ENCODE measurements at places on chromosomes 1 and 21.

- peak; percentile 36 for DNase-seq
Observed at GRCh38 chr1:26530895-26531598, 1.5 kb downstream of the RPS6KA1 start.

DNA sequence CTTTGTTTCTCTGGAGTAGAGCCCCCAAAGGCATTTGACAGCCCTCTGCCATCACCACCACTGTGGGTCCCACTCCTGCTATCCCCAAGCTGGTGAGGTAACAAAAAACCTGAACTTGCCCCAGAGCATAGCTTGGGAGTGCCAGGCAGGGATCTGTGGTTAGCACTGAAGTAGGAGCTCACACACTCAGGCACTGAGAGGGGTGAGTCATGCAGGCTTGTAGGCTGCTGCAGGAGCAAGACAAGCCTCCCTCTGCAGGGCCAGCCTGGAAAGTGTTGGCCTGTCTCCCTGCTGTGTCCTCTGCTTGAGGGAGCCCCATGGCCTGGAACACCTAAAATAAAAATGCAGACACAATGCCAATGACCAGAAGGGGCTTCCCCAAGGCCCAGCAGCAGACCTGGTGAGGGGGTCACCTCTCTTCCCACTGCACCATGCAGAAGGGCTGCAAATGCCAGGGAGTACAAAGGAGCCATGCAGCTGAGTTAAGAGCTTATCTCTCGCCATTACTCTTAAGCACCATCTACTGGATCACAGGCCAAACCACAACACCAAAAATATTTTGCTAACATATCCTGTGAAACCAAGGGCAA lies 108.9 kb upstream of the POGK start:
- no peak for DNase-seq

DNA sequence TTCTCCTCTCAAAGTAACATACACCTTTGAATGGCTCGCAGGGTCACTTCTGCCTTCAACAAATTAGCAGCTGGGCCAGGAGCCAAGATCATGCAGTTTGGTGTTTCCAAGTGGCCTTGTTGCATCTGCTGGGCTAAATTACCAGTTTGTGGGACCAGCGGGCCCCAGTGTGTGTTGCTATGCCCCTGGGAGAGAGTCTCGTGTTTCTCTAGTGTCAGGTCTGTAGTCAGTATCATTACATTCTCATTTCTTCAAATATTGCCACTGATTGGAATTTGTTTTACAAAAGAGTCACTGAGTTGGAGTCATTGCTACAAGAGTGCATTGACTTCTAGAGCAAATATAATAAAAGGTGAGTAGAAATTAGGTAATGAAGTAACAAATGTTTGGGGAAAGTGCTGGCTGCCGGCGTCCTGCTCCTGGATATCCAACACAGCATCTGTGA lies 35.5 kb downstream of the RHOU start:
- DNase-seq: no peak

DNA sequence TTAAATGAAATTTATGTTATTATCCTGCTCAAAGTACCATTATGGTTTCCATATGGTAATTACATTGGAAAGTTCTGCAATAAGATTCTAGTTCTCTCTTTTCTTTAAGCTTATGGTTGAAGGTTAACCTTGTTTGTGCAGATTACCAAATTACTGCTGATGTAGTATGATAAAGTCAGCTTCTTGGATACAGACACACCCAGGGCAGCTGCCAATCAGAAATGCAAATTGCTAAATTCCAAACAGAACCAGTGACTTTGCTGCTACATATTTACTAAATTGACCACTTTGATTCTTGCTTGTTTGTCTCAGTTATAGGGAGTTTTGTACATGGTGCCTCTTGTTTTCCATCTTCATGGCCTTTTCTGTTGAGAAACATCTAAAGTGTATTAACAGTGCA lies 26.5 kb downstream of the GNAT2 start:
- DNase-seq: no peak

GRCh38 chr1:38018864-38019343 lies 6.4 kb downstream of the UTP11 start:
- no peak for DNase-seq

DNA sequence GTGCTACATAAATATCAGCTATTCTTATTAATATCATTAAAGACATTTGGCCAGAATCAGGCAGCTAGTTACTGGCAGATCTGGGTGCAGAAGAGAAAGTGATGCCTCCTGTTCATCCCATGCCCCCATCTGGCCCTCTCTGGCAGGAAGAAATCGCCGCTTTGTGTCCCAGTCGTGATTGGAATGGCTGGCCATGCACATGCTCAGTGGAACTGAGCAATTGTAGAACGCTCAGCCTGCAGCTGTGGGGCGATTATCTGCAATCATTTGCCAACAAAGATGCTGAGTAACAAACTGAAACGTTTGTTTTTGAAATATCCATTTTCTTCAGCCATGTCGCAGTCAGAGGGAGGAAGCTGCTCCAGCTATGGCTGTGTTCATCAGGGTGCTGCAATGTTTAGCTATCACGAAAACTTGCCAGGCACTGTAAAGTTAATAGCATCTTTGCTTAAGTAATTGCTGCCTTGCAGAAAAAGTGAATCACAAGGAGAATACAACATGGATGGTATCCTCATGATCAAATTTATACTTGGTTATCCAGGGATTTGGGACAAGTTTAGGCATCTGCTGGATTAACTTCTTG lies 36.5 kb downstream of the NGF start:
- DNase-seq: no peak

GRCh38 chr1:76827066-76827465 lies 40.2 kb upstream of the ST6GALNAC5 start:
- no peak for DNase-seq

- no peak for DNase-seq
Observed at GRCh38 chr1:145987926-145988325, 8.5 kb downstream of the TXNIP start.

DNA sequence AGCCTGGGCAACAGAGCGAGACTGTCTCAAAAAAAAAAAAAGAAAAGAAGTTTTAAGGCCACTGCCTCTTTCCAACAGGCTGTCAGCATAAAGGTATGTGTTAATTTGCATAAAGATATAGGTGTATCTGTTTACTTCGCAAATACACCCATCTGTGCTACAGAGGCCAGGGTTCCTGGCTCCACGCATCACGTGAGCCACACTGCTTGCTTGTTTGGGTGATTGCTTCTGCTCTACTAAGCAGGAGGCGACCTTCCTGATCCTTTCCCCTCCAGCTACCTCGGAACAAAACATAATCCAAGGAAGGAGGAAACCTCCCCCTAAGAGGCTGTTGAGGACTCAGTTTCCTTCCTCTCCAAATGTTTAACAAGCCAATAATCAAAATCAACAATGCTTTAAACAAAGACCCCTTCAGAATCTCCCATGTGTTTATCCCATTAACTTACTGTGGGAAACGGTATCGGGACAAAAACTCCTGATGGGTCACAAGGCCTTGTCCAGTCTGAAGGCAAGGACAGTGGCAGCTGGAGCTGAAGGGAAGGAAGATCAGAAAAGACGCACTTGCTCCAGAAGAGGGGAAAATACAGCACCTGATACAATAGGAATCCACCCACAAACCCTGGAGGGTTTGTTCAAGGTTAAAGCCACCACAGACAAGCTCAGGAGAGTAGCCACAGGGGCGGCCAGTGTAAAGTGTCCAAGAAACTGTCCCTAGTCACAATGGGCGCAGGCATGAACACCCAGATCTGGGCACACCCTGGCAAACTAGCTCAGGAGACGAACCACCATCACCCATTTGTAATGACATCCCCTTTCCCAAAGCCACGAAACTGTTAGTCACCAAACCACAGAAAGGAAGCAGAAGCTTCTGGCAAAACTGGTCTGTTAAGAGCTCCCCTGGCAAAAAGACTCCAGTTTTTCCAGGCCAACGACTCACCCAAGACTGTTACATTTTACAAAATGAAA lies 17.2 kb downstream of the CTNNBIP1 start:
- DNase-seq: no peak

DNA sequence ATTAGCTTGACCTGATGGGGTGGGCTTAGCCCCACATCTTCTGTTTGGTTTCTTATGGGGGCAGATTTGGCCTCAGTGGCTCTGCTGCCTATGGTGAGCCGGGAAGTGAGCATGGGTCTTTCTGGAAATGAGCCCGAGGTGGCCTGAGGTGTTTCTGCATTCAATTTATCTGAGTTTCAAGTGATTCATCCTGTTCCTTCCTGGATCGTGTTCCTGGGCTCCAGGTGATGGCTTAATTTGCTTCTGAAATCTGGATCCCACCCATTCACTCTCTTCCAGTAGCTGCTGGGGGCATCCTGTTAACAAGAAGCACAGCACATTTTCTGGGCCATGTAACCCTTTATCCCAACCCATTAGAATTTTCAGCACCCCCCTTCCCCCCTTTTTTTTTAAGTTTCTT lies 324.6 kb downstream of the CAMTA1 start:
- no peak for DNase-seq
